Right lobe of liver (tissue), 6 donors: ENCODE measurements at places on chromosomes 6 and 20. TPM values are rescaled to one million over a fixed set of nuclear protein-coding genes. Genes with fewer than 3 reads are reported as not detected.

GPR63 gene
- total RNA-seq = 0.07 TPM

GJA10 gene
- not detected for total RNA-seq

PLCB1 gene
- total RNA-seq = 7.9 TPM

PM20D2 gene
- total RNA-seq = 5.1 TPM

CCDC170 gene
- 0.49 TPM for total RNA-seq

C6orf132 gene
- total RNA-seq = 0.74 TPM
